GM06990 (cell line): ENCODE measurements at places on chromosomes 12 and 14.

DNA sequence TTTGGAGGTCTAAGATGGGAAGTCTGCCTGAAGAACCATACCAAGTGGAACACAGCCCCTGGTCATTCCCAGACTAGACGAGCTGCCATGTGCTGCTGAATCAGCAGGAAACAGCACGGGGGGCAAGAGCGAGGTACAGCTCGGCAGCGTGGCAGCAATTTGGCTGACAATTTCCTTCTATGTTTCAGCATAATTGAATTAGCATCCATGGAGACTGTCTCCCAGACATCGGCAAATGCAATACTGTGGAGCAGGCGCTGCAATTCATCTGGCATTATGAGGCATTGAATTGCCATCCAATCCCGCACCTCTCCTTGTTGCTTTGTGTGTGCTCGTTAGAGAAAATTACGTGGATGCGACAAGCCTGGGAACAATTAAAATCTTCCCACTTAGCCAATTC, 46.0 kb upstream of the CCDC60 start:
- DNase-seq, result no peak

- DNase-seq, result no peak
These were observed at the start of gene CD9 for GRCh38 chr12:6200256-6201212. Gene CD9, plus strand, starts transcription at chr12:6200400. Its CDS starts 100 bp downstream, at chr12:6200500.

GRCh38 chr12:115543269-115543668, 734.2 kb downstream of the MED13L start:
- no peak for DNase-seq

DNA sequence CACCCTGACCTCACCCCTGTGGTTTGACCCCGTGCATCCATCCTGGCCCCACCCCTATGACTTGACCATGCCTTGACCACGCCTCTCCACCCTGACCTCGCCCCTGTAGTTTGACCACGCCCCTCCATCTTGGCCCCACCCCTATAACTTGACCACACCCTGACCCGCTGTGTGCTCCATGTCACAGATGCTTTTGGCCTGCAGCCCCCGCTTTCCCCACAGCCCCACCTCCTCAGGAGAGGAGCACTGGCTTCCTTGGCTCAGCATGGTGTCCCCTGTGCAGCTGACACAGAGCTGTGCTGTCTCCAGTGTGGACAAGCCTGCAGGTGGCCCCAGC, 269.9 kb upstream of the SFSWAP start:
- DNase-seq, result no peak

GRCh38 chr12:48815126-48816110, 2.9 kb upstream of the CACNB3 start:
- DNase-seq, result no peak
